ENCODE measurements at places on chromosomes 3 and 15.

DNA sequence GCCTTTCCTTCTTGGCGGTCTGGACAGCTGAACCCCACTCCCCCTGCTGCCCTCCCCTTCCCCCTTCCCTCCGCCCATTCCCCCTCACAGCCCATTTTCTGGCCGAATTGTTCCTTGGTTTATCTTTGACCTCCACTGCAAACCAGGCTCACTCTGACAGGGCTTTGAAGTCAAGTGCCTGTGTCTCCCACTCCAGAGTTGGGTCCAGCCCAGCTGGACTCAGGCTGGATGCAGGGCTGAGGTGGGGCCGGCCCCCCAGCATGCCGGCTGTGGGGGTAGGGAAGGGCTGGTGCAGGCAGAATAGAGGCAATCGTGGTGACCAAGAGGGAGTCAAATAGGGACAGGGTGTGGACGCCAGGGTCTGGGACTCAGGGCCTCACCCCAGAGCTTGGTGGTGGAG lies 57.0 kb upstream of the MRPS22 start:
- DNase-seq = no peak

DNA sequence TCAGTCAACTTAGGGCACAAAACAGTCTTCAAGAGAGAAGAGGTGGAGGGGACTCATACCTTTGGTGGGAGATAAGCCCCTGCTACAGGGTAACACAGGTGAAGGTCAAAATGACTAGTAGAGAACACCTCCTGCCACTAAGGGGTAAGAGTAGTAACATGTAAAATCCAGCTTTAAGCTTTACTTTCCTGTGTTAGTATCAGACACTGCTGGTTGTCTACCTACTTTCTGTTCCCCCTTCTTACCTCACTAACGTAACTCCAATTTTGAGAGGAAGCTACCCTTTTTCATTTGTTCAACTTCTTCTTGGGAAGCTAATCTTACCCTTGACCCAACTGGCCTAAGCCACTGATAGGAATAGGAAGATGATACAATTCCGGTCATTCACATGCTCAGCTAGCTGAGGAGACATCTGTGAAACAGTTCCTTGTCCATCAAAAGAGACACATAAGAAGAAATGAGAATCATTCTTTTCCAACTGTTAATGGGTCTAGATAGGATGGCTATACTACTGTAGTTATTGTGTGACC lies 826.8 kb upstream of the CFAP20DC start:
- DNase-seq = no peak

DNA sequence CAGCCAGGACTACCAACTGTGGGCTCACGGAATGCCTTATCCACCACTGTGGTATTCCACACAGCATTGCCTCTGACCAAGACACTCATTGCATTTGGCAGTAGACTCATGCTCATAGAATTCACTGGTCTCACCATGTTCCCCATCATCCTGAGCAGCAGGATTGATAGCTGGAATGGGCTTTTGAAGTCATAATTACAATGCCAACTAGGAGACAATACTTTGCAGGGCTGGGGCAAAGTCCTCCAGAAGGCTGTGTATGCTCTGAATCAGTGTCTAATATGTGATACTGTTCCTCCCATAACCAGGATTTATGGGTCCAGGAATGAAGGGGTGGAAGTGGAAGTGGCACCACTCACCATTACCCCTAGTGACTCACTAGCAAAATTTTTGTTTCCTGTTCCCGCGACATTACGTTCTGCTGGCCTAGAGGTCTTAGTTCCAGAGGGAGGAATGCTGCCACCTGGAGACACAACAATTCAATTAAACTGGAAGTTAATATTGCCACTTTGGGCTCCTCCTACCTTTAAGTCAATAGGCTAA lies 58.6 kb upstream of the CCDC80 start:
- DNase-seq = no peak

DNA sequence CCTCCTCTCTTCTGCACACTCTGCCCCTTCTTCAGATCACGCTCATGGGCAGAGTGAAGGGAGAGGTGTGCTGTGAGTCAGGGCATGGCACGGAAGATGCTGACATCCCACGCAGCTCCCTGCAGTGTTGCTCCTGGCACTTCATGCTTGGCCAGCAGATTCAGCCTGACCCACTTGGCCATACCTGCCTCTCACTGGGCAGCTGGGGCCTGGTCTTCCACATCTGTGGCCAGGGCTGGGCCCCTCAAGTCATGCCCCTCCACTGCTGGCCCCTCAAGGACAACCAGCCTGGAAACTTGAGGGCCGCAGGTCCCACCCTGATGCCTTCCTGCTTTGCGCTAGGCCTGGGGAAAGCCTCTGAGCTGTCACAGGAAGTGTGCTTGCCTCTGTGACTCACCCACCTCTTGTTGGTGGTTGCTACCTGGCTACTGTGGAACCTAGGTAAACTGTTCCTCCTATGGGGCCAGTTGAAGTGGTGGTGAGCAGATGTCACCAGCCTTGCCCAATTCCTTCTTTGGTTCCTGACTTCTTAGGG lies 48.7 kb downstream of the BSN start:
- peak; percentile 42 for DNase-seq

GRCh38 chr3:133859381-133860234 lies 36.1 kb downstream of the RAB6B start:
- DNase-seq = no peak

- DNase-seq = no peak
Observed at GRCh38 chr3:174330303-174330702, 528.8 kb upstream of the NAALADL2 start.

GRCh38 chr3:33980252-33980651 lies 181.8 kb downstream of the PDCD6IP start:
- DNase-seq = no peak

DNA sequence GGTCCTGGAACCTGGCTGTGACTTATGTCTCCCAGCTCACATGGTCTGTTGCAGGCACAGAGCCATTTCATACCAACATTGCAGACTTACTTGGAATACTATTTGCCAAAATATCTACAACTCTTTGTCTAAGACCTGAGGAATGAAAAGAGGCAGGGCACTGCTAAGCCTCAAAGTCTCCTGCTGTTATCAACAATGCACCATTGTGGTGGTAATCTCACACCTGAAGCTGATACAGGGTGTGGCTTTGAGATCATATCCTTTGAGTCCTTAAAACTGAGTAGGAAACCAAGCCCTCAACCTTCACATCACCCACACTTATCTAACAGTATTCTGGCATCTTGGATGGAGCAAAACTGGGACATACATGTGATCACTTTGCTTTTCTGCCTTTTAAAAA lies 782.0 kb downstream of the EPHA3 start:
- DNase-seq = no peak

DNA sequence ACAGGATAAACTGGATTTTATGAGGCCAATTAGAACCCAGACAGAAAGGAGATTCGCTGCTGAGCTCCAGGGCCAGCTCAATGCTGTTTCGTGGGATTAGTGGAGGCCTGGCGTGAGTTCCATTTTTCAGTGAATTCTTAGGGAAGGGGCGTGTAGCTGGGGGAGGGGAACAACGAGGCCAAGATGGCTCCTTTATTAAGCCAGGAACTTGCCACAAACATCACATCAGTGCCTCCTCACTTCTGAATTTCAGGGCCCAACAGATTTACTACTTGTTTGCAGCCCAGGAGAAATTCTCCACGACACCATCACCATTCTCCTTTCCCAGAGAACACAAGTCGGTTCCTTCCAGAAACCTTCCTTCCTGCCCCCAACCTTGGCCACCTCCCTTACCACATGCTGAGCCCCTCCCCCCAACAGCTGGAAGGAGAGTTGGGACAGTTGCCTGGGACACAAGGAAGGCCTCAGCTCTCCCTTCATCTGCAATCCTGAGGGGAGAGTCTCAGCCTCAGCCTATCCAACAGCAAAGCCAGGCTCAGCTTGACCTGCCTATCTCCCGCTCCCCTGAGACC lies 5.8 kb downstream of the IGDCC4 start:
- DNase-seq = no peak

GRCh38 chr3:185316740-185317412 lies 46.1 kb upstream of the MAP3K13 start:
- DNase-seq = no peak

DNA sequence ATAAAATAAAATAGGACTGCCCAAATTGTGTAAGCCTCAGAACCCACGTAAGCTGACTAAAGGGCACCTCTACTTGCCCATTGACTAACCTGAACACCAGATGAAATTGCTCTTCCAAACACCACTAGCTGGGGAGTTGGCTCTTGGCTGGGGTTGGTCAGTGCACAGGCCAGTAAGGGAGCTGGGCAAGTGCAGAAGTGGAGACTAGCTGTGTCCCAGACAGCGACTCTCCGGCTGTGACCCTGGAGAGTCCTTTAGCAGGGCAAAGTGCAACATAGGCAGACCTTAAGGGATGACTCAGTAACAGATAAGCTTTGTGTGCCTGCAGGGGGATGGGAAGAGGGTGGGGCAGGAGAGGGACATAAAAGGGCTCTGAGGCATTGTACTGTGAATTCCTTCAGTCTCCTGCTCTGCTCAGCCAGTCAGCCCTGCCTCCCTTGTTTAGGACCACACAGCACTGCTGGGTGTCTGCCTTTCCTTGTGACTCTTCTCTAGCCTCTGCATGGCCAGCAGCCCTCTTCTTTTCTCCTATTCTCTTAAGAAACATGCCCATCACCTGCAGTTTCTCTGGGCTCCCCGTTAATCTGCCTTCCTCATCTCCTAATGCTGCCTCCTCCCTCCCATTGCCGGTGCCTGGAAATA lies 13.2 kb downstream of the NR1I2 start:
- DNase-seq = no peak

- DNase-seq = no peak
Observed at GRCh38 chr3:115470254-115470653, 153.1 kb upstream of the GAP43 start.

- no peak for DNase-seq
Observed at GRCh38 chr3:144763878-144764454, 792.3 kb downstream of the DIPK2A start.

DNA sequence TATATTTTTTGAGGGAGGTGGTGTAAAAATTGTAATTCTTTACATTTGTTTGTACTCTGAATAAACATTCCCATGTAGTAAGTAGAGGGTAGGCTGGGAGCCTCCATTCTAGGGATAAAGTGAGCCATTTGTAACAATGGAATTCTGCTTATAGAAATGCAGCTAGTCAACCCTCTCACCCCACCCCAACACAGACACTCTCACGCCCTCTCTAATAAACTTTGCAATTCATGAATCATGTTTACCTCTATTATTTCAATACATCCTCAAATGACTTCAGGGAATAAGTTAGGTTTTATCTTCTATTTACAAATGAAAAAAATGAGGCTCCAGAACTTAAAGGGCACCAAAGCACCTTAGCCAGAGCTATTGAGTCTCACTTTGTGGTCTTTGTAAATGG lies 56.5 kb upstream of the PDZRN3 start:
- DNase-seq = no peak

- no peak for DNase-seq
Observed at GRCh38 chr3:70742081-70742480, 429.6 kb upstream of the MDFIC2 start.

GRCh38 chr3:156497326-156497725 lies 57.6 kb downstream of the SSR3 start:
- DNase-seq = no peak

GRCh38 chr3:102102394-102102793 lies 253.1 kb downstream of the NFKBIZ start:
- DNase-seq = no peak

DNA sequence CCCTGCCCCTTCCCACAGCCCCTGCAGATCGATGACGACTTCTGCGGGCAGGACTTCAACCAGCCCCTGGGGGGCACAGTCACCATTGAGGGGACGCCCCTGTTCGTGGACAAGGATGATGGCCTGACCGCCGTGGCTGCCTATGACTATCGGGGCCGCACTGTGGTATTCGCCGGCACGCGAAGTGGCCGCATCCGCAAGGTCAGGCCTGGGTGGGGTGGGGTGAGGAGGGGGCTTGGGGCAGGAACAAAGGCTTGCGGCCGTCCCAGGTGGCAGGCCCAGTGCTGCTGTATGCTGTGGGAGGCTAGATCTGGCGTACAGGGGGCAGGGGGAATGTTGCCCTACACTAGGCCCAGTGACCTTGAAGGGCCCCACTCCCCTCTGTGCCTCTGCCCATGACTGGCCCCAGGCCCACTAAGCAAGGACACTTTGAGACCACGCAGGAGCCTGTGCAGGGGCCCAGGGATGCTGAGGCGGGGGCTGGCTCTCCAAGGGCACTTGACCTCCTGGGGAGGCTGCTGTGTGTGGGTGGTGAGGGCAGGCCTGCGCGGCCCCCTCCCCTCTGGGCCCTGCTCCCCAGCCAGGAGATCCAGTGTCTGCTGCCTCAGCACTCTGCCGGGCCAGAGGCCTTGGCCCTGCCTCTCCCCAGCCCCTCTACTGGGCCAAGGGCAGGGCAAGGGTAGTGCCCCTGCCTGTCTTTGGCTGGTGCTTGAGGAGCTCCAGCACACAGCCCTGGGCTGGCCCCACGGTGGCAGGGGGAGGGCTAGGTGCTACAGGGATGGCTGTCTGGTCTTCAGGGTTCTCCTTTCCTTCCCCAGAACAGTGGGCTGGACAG lies 8.7 kb downstream of the PLXNA1 start:
- no peak for DNase-seq

- DNase-seq = no peak
Observed at GRCh38 chr3:38038447-38038911, 529 bp upstream of the DLEC1 start.

DNA sequence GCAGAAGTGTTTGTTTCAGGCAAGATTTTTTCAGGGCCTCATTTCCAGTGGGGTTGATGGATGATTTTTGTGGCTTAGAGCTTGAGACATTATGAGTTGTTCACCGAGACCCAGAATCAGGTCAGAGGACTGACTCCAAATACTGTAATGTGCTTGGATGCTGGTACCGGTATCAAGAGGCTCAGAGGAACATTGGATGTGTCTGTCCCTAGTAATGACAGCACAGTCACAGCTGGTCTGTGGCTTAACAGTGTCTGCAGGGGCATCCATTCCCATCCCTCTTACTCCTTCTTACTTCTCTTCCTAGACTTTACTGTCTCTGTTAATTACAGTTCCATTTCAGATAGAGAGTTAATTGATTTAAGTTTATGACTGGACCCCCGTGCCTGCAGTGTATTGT lies 107.8 kb downstream of the PTPRG start:
- DNase-seq = no peak

DNA sequence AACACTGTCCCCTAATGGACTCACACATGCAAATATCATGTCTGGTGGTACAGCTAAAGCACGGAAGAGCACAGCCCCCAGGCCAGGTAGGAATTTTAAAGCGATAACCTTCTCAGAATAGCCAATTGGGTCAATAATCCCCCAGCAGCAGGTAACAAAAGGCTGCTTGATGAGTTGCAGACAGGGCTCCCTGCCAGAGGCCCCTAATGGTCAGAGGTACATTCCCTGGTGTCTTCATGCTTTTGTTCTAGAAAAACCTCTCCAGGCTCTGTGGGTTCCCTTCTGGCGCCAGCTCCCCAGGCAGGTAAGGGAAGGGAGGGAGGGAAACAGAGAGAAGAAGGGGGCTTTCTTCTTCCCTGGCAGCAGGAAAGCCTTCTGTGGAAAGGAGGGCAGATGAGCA lies 43.4 kb upstream of the PRTG start:
- DNase-seq = no peak

- no peak for DNase-seq
Observed at GRCh38 chr3:87727783-87728182, 331.0 kb downstream of the CGGBP1 start.

DNA sequence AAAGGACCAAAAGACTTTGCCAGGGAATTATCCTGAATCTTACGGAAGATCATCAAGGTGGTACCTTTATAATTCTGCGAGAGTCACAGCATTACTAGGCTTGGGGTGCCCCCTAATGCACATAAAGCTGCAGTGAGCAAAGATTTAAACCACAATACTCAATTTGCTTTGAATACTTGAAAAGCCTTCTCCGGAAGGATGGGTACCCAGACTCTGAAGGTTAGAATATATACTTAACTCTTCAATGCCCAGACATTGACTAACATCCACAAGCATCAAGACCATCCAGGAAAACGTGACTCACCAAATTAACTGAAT lies 117.8 kb upstream of the KCNH8 start:
- DNase-seq = no peak

Data from stimulated activated CD8-positive, alpha-beta memory T cell treated with anti-CD3 and anti-CD28 coated beads, Interleukin-4, amount 100 ng/mL, for 1 hour (primary cell).